Stimulated activated CD8-positive, alpha-beta memory T cell treated with anti-CD3 and anti-CD28 coated beads, Interleukin-15, amount 100 ng/mL, for 48 hours (primary cell): ENCODE measurements at places on chromosomes 5 and 9.

DNA sequence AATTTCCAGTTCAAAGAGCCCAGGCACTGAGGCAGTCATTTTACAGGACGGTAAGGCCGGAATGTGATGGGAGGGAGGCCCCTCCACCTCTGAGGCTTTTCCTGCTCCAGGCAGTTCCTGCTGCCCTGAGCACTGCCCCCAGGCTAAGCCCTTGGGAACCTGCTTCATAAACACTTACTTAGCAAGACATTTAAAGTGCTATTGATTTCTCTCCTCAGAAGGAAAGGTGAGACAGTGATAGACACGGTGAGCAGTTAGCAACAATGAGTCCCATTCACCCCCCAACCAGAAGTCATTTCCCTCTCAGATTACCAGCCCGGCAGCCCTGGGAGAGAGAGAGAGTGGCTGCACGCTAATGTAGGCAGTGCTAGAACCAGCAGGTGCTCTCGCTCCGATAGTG lies 462.5 kb downstream of the SPOCK1 start:
- no peak for DNase-seq

DNA sequence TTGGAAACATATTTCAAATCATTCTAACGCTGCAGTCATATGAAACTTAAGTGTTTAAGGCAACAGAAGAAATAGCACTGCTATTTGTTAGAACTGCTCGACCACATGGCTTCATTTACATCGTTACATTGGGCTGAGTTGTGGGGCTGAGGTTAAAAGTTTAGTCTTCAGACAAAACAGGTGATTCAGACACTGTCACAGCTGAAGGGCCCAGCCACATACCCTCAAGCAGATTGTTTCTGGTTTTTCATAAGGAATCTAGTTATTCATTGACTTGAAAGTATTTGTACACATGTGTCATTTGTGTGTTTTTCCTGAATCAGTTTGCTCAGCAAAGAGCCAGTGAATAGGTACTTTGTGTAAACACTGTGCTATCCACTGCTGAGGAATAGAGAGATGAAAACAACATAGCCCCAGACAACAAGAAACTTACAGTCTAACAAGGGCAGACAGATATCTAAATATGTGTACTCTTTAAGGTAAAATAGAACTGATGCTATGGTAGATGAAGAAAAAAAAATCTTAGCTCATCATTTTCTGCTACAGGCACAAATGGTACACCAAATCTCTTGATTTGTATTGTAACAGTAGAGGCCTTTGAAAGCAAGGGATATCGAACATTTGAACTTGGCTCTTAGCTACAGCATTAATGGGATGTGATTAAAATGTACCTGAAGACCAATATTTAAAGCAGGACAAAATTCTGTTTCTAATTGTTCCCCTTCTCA lies 357.6 kb upstream of the RPS23 start:
- DNase-seq = no peak

- DNase-seq = no peak
Measured at GRCh38 chr9:131837836-131838235, 98.0 kb upstream of the RAPGEF1 start.

DNA sequence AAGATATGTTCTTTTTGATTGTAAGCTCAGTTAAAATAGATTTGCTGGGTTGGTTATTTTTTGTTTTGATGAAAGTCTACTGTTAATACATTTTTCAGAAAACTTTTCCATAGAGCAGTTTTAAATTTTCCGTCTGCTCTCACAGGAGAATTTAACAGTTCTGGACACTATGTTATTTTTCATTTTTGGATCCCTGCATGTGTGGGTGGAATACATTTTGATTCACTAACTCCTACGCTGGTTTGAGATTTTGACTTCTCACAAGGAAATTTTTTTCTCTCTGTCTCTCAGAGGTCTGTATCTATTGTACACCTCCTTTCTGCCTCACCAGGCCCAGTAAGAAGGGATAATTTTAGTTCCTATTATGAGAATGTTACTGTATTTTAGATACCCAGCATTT lies 502.4 kb downstream of the CDH10 start:
- no peak for DNase-seq

- DNase-seq = no peak
Measured at GRCh38 chr9:690517-691111, 150.9 kb upstream of the DMRT1 start.
